DND-41 (cell line): ENCODE measurements at places on chromosomes 2 and 18.

DNA sequence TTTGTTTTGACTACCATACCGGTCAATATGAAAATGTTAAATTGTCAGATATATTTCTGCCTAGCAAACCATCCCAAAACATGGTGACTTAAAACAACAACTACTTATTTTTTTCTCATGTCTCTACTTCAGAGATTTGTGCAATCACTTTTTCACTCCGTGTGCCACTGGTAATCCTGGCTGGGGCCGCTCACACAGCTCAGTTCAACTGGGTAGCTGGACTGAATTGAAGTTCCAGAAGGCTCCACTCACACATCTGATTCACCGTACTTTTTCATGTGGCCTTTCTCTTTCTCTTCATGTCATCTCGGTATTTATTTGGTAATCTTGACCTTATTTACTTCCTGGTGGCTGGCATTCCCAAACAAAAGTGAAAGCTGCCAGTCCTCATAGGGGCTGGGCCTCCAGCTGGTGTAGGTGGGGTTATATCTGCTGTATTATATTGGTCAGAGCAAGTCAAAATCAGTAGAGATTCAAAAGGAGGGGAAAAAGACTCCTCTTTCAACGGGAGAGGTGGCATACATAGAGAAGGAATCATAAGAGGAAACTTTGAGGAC, 513.9 kb upstream of the NXPH2 start:
- DNase-seq = no peak

DNA sequence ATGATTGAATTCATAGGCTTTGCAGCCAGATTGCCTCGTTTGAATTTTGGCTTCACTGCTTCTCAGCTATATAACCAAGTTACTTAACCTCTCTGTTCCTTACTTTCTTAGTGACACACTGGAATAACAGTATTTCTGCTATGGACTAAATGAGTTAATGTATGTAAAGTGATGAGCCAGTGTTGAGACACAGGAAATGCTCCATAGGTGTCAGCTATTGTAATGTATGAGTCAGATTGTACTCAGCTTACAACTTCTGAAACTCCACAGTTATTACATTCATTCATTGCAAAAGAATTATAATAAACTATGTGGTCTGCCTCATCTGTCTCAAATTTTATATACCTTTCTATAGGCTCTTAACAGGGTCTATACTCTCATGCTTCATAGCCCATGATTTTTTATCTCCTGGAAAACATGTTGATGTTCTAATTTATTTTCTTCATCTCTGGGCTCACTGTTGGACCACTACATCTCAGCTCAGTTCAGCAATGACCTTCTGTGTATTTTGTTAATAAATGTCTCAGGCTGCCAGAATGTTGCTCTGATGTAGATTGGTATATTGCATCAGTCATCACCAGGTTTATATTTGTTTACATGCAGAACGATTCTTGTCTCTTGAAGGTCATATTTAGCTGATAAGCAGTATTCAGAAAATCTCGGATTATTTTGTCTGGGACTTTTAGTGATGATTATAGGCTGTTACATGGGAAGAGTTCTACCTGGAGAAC, 76.2 kb downstream of the MAP3K20 start:
- no peak for DNase-seq

GRCh38 chr18:37965572-37965970, 400.0 kb upstream of the CELF4 start:
- DNase-seq = no peak

DNA sequence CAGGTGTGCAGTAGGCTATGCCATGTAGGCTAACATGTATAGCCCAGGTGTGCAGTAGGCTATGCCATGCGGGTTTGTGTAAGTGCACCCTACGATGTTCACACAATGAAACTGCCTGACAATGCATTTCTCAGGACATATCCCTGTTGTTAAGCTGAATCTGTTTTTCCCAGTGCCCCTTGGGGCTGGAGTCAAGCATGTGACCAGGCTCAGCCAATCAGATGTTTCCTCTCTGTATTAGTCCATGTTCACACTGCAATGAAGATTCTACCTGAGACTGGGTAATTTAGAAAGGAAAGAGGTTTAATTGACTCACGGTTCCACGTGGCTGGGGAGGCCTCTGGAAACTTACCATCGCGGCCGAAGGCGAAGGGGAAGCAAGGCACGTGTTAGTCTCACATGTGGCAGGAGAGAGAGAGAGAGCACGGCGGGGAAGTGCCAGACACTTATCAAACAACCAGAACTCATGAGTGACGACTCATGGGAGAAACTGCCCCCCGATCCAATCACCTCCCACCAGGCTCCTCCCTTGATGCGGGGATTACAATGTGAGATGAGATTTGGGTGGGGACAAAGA, 24.2 kb downstream of the ITM2C start:
- no peak for DNase-seq

DNA sequence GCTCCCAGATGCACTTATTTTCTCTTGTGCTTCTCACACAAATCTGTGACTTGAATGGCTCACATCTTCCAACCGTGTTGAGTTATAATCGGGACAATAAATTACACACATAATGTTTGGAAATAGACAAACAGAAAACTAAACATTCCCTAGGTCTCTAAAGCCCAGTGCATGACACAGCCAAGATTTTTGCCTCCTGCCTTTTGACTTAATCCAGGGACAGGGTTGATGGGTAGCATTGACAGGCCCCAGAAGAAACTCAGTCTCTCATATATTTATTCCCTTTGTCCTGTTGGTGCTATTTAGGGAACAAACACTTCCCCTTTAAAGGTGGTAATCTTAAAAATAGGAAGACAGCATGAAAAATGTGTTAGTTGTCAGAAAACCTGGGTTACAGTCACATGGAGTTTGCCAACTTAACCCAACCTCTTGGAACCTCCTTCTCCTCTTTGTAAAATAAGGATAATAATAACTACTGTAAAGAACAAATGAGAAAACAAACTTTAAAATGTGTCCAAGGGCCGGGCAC, 24.0 kb upstream of the ARPC2 start:
- DNase-seq = no peak

DNA sequence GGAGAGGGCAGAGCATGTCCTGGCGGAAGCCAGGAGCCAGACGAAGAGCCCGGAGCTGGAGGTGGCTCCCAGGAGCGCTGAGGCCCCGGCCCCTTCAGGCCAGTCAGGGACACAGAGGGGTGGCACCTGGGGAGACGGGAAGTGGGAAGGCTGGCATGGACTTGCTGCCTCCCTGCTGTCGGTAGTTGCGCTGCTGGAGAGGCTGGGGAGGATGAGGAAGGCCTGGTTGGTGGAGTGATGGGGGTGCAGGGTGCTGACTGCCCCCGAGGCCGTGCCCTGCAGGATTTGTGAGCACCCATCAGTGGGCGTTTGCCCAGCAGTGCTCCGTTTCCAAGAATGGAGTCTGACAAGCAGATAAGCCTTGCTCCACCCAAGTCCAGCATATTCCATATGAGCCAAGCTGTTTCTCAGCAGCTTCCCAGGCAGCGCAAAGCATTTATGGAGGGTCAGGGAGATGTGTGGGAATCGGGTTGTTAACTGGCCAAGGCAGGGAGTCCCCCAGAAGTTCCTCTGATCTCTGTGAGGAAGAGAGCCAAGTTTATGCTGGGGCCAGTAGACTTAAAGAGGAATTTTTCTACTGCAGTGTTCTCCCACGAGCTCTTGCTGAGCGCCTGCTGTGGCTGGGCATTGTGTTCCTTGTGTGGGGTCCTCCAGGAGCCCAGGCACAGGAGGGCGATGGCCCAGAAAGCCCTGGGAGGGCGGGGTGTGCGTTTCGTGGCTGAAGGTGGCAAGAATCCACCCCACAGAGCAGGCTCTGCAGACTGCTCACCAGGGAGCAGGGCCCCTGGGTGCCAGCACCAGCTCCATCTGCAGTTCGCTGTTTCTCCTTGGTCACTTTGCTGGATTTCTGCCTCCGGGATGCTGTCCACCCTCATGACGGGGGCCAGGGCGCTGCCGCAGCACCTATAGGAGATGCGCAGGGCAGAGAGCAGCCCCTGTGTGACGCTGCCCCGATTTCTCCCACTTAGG, 250.2 kb downstream of the ALPK2 start:
- DNase-seq = no peak

DNA sequence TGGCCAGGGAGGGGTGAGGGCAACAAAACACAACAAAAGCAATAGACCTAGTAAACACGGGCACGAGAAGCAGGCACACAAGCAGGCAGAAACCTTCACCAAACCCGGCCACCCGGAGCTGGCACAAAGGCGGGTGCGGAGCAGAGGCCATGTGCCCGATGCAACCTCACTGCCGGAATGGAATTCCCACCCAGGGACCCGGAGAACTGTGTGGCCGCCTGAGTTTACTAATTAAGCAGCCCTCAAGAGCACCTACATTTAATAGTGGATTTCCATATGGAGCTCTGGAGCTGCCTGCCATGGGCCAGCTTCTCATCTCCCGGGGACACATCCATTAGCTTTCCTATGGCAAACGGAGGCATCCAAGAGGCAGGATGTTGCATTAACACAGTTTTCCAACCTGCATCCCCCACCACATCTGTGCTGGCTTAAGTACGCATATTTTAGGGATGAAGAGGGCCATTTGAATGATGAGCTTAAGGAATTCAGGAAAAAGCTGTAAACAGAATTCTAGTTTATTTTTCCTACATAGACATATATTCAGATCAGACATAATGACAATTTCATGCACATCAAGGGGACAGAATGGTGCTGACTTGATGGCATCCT, 104.5 kb upstream of the SMIM21 start:
- DNase-seq = no peak
